H7 (cell line): ENCODE measurements at places on chromosomes 5 and 9.

DNA sequence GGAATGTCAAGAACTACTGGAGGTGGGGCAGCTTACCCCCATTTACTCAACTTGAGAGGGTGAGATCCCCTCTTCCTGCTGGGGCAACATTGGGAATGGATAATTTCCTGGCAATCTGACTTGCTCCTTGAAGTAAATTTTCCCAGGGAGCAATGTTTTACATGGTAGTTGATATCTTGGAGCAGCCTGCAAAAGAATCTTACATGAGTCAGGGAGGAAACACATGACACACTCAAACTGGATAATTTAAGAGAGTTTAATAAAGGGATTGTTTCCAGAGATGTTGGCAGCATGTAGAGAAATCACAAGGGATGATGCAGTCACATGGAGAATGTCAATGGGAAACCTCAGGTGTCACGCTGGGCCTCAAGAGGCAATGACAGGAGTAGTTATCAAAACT is 212.5 kb downstream of the GAS1 start:
- no peak for DNase-seq

DNA sequence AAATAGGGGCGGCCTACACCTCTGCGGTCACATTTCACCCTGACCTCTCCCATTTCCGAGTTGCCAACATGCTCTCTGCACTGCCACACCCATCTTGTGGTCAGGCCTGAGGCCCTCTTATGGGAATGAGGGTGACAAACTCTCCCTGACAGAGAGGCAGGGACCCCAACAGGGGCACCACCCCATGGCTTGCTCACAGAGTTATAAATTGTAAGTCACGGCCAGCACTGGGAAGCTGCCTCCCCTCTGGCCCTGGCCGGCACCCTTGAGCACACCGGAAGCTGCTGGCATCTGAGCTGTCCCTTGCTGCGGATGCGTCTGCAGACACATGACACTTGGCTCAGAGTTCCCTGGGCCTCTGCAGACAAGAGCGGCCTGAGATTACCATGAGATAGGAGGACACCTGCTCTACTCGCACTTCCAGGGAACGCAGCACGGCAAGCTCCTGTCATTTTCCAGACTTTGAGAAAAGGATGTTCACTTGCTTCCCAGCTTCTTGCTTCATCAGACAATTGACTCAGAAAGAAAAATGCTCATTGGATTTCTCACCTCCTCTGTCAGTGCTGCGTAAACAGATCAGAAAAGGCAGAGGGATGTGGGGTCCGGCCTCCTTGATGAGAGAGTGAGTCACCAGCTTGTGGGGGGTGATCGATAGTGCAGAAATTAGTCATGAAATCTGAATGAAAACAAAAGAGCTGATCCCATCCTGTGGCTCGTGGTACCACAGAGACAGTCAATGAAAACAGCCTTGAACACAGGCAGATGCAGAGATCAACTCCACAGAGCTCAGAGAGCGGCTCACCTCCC is 269.8 kb downstream of the SYK start:
- DNase-seq = no peak

GRCh38 chr5:5678909-5679308 is 256.4 kb downstream of the ICE1 start:
- no peak for DNase-seq

DNA sequence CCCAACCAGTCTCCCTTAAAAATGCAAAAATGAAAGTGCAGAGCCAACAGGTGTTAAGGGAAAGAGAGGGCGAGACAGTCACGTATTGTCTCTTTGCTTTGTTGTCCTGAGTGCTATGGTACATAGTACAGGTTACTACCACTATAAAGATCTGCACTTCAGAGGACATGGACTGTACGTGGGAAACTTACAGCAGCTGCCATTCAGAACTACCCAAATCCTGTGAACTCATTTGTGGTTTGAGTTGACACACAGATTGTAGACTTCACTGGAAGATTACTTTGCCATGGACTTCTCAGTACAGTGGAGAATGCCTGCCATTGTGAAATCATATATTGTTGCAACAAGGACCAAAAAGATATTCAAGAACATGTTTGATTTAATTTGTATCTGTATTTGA is 34.8 kb downstream of the FBXO38 start:
- DNase-seq = no peak

GRCh38 chr5:176934309-176934930 is 35.3 kb upstream of the HK3 start:
- no peak for DNase-seq

DNA sequence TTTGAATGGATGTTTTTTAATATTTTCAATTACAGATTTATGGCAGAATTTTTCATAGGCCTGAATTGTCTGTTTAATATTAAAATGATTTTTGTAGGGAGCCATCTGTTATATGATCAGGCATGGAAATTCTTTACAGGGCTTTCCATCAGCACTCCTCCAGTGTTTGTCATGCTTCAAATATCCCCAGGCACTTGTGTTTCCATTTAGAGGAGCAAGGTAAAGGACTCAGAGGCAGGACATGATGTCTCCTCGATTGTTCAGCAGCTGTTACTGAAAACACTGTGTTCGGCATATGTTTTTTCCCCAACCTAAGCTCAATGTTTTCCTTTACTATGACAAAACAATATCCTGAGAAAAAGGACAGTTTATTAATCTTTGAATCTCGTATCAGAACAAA is 172.3 kb upstream of the RFX3 start:
- DNase-seq = no peak

- DNase-seq = no peak
Measured at GRCh38 chr5:140361901-140362300, 1.9 kb downstream of the SLC4A9 start.

GRCh38 chr5:33891446-33891787 is 373 bp downstream of the ADAMTS12 start:
- DNase-seq = peak; percentile 17

DNA sequence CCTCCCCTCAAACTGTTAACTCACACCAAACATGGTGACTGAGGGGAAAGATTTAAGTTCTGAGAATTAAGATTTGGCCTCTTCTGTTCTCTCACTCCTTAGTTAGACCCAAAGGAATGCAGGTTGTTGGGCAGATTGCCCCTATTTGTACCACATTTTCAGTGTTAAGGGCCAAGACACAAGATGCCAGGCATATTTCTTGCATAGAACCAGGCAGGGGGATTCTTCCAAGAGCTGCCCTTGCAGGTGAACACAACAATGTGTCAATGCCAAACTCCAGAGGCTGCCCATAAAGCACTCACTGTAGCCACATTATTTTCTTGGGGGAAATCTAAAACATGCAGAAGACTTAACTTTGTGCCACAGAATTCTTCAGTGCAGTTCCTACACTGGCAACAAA is 14.7 kb downstream of the MPDZ start:
- no peak for DNase-seq
